Naive thymus-derived CD4-positive, alpha-beta T cell (primary cell): ENCODE measurements at places on chromosomes 6 and 20. TPM values are rescaled to one million over a fixed set of nuclear protein-coding genes. Genes with fewer than 3 reads are reported as not detected.

The FAM83B gene
- total RNA-seq = not detected

The CLPSL2 gene
- total RNA-seq = not detected

The ZC2HC1B gene
- total RNA-seq = not detected

The MDFI gene
- total RNA-seq = not detected

The RNF39 gene
- not detected for total RNA-seq

The FNDC1 gene
- not detected for total RNA-seq

The LY6G6D gene
- total RNA-seq = not detected

The MYB gene
- 14.2 TPM for total RNA-seq

The LY86 gene
- 4.5 TPM for total RNA-seq

The FOXC1 gene
- total RNA-seq = not detected

The PRDM13 gene
- not detected for total RNA-seq

The CARMIL1 gene
- total RNA-seq = 2.6 and 3.3 TPM in 2 replicates

The TUBE1 gene
- 35.1 TPM for total RNA-seq

The FAM209B gene
- total RNA-seq = 2.3 TPM

The PTK6 gene
- not detected for total RNA-seq

The PPIL6 gene
- 0.58 TPM for total RNA-seq

The OPN5 gene
- total RNA-seq = not detected

The LPIN3 gene
- 1.3 TPM for total RNA-seq

The MYLK4 gene
- total RNA-seq = 0.24 and 0.36 TPM in 2 replicates

The RCAN2 gene
- not detected for total RNA-seq

The COX4I2 gene
- not detected for total RNA-seq

The GJA10 gene
- not detected for total RNA-seq

The KCNK5 gene
- total RNA-seq = 0.34 TPM

The FKBP5 gene
- 79.2 and 79.3 TPM in 2 replicates for total RNA-seq

The PHACTR3 gene
- total RNA-seq = 0.49 TPM

The ETV7 gene
- 0.40 TPM for total RNA-seq

The DTD1 gene
- total RNA-seq = 16.6 TPM

The HLA-DQA2 gene
- 13.3 TPM for total RNA-seq

The OARD1 gene
- 53.3 TPM for total RNA-seq

The TRAPPC3L gene
- not detected for total RNA-seq

The BEND6 gene
- not detected for total RNA-seq

The ARMH2 gene
- total RNA-seq = 8.4 TPM

The LINC00237 gene
- total RNA-seq = not detected

The IL17A gene
- total RNA-seq = not detected

The PGC gene
- not detected in 2 replicates for total RNA-seq

The SPAG4 gene
- 1.9 and 2.7 TPM in 2 replicates for total RNA-seq

The RSPO3 gene
- not detected in 2 replicates for total RNA-seq

The ADGRF4 gene
- total RNA-seq = not detected

The PLG gene
- total RNA-seq = 0.11 TPM

The CLVS2 gene
- not detected in 2 replicates for total RNA-seq

The LRRC73 gene
- total RNA-seq = 0.13 and 0.34 TPM in 2 replicates

The RIPPLY2 gene
- not detected for total RNA-seq

The WFDC10B gene
- not detected for total RNA-seq

The C20orf141 gene
- total RNA-seq = not detected

The CD109 gene
- 0.54 TPM for total RNA-seq

The JPH2 gene
- total RNA-seq = 0.13 and 0.17 TPM in 2 replicates

The B3GAT2 gene
- not detected for total RNA-seq
